ENCODE measurements at places on chromosomes 3 and 15.
A peak's percentile ranks its signal among the peaks of the same experiment; 100 is the strongest.

DNA sequence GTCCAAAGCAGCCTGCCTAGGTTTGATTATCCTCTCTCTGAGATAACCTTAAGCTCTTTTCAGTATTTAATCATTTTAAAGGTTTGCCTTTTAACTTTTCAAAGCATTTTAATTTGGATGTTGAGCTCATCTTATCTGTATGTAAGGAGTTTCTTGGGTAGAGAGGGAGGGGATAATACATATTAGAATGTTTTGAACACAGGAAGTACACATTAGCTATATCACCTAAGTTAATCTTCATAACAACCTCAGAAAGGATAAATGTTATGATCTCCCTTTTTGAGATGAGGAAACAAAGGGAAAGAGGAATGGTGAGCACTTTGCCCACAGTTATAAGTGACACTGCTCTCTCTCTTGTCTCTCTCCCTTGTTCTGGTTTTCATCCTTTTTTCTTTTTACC lies 2.2 kb upstream of the CD47 start:
- no peak for DNase-seq

- DNase-seq, result no peak
These were observed 23.6 kb upstream of the CADPS start for GRCh38 chr3:62898530-62899496.

- DNase-seq, result no peak
These were observed 46.3 kb downstream of the SENP7 start for GRCh38 chr3:101466465-101467309.

DNA sequence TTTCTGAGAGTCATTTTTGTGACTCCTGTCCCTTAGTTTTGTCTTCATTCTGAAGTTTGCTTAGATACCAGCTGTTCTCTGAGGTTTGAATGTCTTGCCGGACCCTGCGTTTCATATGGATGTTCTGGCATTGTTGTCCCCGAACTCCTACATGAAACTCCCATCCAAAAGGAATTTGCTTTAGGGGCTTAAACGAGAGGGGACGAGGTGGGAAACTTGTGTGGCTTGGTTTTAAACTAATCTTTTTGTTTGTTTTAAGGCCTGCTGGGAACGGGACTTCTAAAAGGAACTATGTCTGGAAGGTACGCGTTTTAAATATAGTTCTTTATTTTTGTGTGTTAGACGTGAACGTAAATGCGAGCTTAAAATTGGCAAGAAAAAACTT lies 679 bp downstream of the RPL35A start:
- DNase-seq, result no peak

DNA sequence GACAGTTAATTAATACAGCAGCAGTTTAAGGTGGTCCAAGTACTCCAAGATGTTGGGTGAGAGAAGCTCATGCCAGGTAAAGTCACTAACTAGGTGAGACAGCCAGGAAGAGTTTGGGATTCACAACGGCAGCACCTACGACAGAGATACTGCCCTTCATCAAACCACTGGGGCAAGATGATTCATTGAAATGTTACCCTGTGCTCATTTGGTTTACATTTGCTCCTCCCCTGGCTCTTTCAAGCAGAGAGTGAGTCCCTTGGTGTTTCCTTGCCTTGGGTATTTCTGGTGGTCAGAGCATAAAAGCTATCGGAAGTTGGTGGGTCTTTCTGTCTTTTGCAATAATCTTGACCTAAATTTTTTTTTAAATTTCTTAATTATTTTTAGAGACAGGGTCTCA lies 19.9 kb upstream of the PDE8A start:
- no peak for DNase-seq

- no peak for DNase-seq
These were observed 4.2 kb upstream of the MOBP start for GRCh38 chr3:39463269-39463668.

DNA sequence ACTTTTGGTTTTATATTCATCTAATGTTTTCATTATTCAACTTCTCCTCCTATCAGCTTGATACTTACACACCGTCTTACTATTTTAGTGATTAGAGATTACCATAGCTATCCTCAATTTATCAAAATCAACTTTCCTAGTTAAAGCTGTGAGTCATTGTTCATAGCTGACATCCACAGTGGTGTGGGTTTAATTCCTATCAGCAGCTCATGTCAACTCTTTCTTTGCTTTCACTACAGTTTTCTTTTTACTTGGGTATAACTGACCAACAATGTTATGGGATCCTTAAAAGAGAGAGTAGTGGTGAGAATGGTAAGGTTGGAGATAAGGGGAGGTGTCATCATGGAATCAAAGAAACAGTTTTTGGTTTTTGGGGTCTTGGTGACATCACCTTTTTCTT lies 112.7 kb downstream of the NFKBIZ start:
- no peak for DNase-seq

GRCh38 chr3:45800611-45801010 lies 4.3 kb upstream of the SLC6A20 start:
- no peak for DNase-seq

- no peak for DNase-seq
These were observed 193.2 kb upstream of the TPRG1 start for GRCh38 chr3:188978421-188979171.

- DNase-seq, result no peak
These were observed 66.2 kb downstream of the SCN11A start for GRCh38 chr3:38985581-38985980.

DNA sequence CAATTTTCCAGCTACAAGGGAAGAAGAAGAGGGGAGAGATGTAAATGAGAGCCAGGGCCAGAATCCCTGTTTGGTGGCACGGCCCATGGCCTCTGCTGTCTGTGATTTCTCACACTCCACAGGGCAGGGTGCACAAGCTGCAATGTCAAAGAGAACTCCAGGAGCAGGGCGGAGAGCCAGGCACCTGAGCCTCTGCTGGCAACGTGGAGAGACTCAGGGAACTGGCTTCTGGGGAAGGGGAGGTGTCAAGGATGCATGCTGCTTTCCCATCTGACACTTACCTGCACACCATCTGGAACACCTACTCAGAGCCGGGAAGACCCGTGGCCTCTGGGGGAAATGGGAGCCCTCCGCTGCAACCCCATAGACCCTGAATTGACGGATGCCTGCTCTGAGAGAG lies 507.5 kb upstream of the NR2F2 start:
- DNase-seq, result no peak

- peak; percentile 17 for DNase-seq
These were observed 872 bp downstream of the DLEC1 start for GRCh38 chr3:38039899-38040261.

DNA sequence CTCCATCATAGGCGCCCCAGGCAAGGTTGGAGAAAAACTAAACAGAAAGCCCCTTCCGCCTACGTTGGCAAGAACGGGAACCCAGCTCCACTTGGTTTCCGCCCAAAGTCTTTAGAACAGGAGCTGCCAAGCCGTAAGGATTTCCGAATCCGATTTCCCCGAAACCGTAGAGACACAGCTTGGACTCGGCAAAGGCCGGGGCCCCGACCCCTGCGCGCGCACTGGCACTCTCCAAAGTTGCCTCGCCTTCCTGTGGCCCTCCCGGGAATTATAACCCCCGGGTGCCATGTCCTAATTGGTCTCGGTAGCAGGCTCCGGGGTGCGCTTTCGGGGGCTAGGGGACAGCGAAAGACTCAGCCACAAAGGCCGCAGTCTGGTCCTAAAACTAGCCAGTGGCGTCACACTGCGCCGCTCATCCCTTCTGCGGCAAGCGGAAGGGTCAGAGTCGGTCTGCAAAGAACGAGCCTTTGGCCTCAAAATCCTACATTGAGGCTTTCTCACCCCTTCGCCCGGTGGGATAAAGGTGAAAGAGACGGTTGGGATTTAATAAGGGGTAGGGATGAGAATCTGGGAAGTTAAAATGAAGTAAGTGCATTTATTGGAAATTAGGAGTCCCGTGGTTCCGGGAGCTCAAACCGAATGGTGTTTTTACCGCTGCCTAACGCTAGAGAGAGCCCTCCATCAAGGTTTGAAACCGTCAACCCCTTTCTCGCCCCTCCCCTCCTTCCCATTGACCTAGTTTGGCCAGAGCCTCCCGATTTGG lies 6.8 kb downstream of the BCL6 start:
- peak; percentile 81 for DNase-seq

DNA sequence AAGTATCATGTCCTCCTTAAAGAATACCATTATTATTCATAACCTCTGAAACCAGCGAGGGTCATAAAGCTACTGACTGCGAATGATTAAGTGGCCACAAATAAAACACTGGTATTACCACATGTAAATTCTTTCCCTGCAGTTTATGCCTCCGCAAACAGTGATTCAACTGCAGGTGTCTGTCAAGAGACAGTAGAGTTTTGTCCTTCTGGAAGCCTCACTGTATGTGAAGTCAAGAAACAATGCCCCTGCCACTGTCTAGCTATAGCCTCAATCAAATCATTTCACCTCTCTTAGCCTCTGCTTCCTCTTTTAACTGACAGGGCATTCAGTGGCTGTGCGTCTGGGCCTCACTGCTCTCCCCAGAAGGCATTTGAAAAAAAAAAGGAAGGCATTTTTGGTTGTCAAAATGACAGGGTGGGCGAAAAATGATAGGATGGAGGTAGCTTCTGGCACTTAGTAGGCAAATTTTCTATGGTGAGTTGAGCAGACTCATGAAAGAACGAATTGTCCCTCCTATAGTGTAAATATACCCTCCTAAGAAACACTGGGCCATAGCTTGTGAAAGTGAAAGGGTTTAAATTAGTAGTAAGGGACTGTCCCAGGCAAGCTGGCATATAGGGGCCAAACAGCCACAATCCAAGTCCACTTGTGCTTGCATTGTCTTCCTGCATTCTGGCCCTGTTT lies 66.7 kb downstream of the FILIP1L start:
- no peak for DNase-seq

- no peak for DNase-seq
These were observed 42.7 kb upstream of the TFRC start for GRCh38 chr3:196124608-196125007.

GRCh38 chr3:190538288-190538687 lies 24.4 kb downstream of the IL1RAP start:
- no peak for DNase-seq

DNA sequence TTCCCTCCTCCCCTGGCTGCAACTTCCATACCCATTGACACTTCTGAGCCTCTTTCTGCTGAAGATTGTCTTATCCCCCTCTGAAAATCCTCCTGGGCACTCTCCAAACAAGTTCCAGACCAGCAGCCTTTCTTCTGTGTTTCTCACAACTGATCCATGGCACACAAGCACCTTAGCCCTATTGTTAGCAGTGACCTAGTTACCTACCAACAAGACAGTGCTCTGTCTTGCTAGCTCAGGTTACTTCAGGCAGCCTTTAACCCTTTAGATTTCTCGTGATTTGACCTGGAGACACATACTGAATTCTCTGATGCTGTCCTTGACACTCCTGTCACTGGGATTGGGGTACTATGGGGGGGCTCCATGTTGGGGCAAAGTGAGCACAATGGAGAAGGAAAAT lies 82.1 kb downstream of the GTF2E1 start:
- no peak for DNase-seq

DNA sequence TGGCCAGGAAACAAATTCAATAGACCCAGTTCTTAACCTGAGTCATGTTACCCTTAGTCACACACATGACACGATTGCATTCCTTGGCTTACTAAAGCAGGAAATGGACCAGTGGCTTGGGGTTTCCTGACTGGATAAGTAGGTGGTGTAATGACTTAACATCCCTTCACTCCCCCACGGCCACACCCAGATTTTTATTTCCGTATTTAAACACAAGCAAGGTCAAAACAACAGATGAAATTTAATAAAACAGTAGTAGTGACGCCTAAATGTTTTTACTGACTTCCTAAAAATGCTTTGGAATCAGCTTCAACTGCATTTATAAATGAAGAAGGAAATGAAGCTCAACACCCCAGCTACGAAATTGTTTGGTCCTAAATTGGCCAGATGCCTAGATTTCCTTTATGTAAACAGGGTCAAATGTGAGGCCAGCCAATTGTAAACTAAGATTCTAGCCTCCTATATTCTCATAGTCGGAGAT lies 324.3 kb downstream of the CHST2 start:
- DNase-seq, result no peak

GRCh38 chr15:35023804-35024203 lies 35.7 kb upstream of the ZNF770 start:
- DNase-seq, result no peak

- DNase-seq, result no peak
These were observed 69.8 kb downstream of the SH3GL3 start for GRCh38 chr15:83516935-83517334.

GRCh38 chr3:25665315-25666280 lies 891 bp upstream of the TOP2B start:
- DNase-seq, result no peak

- no peak for DNase-seq
These were observed 22.7 kb downstream of the MGLL start for GRCh38 chr3:127799476-127800222.

GRCh38 chr3:137011153-137011552 lies 53.4 kb downstream of the IL20RB start:
- DNase-seq, result no peak

DNA sequence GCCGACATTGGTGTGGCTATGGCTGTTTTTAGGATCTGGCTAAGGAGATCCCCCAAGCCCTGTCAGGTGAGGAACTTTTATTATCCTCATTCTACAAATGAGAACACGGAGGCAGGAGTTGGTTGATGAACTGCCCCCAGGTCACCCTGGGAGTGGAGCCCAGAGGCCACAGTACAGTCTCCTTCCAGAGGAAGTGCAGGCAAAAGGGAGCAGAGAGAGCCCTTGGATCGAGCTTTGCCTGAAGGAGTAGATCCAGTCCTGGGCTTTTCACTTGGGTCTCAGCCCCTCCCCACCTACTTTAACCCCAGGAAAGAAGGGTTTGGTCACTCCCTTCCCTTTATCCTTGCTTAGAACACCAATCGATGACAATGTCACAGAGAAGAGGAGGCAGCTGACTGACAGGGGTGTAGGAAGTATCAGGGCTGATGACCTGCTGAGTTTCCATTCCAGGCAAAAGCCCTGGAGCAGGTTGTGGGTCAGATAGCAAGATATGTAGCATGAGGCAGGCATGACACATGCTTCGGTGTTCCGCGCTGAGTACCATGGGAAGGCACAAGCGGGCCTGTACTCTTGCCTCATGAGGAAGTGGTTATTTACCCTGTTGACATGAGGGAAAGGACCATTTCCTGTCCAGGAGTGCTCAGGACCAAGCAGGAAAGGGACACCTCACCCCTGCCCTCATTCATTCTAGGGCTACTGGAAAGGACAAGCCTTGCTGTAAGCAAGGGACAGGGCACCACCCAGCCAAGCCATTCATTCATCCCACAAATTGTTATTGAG lies 5.8 kb upstream of the PLA2G4D start:
- no peak for DNase-seq

- DNase-seq, result no peak
These were observed 98.0 kb upstream of the ABHD17C start for GRCh38 chr15:80597076-80597475.

DNA sequence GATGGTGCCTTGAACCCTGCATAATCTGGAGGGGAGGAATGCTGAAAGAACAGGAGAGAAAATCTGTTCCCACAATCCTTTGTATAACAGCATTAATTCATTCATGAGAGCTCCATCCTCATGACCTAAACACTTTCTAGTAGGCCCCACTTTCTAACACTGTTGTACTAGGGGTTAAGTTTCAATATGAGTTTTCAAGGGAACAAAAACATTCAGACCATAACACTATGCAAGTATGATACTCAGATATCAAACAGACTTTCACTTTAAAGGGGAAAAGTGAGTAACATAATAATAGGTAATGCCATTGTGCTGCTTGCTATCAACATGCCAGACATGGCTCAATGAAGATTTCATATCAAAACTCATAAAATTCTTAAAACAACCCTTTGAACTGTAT lies 32.4 kb upstream of the PLSCR2 start:
- DNase-seq, result no peak

GRCh38 chr3:81585937-81586336 lies 175.5 kb downstream of the GBE1 start:
- no peak for DNase-seq

- no peak for DNase-seq
These were observed 834.1 kb downstream of the NSUN3 start for GRCh38 chr3:94896994-94897393.

Measured in nucleus accumbens (tissue), 56 donors.